GM12891 (cell line): ENCODE measurements at places on chromosomes 2 and 18.

- no peak for DNase-seq
Observed at GRCh38 chr2:159054985-159055384, 86.5 kb downstream of the TANC1 start.

DNA sequence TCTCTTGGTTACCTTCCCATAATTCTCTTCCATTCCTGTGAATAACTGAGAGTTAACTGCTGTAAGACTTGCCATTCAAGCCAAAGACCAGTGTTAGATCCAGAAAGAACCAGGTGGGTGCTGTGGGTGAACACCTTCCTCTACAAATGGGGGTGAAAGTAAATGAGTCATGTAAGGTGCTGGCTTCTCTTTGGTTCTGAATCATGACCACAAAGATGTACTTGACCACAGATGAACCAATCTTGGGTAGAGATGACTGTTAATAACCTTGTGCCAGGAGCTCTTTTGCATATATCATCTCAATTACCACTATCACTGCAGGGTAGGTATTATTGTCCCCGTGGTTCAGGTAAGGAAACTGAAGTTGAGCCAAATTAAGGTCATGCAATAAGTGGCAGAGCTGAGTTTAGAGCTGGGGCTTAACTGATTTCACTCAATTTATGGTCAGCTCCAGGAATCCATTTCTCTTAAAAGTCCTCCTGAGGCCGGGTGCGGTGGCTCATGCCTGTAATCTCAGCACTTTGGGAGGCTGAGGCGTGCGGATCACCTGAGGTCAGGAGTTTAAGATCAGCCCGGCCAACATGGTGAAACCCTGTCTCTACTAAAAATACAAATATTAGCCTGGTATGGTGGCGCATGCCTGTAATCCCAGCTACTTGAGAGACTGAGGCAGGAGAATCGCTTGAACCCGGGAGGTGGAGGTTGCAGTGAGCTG is 244.9 kb upstream of the CXCR4 start:
- DNase-seq = no peak

- no peak for DNase-seq
Observed at GRCh38 chr2:147575106-147575505, 269.7 kb upstream of the ACVR2A start.

- no peak for DNase-seq
Observed at GRCh38 chr18:76518123-76518859, 23.2 kb upstream of the ZNF516 start.
